NCI-H1694 treated with DMSO at 0.1 percent for 48 hours (cell line): ENCODE measurements at places on chromosomes 1 and 21.
A peak's percentile ranks its signal among the peaks of the same experiment; 100 is the strongest.

- no peak for DNase-seq
Observed at GRCh38 chr1:236645016-236645680, 40.8 kb upstream of the HEATR1 start.

DNA sequence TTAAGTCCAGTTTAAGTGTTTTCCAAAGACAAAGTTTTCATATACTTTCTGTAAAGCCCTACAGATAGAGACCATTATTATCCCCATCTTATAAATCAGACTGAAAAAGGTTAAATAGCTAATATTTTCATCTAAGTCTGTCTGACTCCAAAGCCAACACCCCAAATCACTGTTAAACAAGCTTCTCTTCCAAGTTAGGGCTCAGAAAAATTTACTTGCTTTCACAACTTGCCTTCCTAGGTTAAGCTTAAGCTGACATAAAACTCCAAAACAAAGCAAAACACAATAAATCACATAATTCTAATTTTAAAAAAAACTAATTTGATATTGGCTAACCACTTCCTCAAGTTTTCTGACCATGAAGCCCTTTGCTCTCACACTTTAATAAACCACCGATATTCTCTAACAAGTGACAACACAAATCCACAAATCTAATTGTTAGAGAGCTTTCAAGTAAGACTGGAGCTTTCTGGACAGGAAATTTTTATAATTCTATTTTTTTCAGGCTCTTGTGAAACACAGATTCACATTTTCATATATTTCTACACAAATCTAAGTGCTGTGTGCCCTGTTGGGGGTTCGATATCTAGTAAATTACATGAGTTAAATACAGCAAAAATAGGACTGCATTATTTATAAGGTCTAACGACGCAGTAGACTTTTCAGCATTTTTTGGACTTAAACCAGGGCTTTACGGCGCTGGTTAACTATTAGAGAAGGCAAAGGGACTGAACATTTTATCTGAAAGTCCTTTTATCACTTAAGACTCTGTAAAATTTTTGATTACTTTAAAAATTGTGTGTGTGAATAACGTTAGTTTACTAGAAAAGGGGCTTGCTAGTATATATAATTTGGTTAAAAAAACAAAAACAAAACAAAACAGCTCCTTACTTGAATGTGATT lies 2.1 kb downstream of the GNG12 start:
- no peak for DNase-seq

DNA sequence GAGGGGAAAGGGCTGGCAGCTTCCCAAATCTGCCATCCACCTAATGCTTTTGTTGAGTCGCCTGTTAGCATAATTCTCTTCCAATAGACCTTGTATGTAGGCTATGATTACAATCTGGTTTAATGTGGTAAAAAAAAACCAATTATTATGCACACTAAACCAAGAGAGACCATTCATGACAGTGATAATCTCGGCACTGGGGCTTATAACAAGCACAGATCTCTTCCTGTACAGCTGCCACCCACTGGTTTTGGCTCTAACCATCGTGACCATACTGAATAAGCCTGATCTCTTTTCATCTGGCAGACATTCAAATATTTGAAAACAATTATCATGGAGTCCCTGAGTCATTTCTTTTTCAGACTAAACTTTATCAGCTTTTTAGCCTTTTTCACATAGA lies 12.0 kb upstream of the SYT14 start:
- peak; percentile 94 for DNase-seq

DNA sequence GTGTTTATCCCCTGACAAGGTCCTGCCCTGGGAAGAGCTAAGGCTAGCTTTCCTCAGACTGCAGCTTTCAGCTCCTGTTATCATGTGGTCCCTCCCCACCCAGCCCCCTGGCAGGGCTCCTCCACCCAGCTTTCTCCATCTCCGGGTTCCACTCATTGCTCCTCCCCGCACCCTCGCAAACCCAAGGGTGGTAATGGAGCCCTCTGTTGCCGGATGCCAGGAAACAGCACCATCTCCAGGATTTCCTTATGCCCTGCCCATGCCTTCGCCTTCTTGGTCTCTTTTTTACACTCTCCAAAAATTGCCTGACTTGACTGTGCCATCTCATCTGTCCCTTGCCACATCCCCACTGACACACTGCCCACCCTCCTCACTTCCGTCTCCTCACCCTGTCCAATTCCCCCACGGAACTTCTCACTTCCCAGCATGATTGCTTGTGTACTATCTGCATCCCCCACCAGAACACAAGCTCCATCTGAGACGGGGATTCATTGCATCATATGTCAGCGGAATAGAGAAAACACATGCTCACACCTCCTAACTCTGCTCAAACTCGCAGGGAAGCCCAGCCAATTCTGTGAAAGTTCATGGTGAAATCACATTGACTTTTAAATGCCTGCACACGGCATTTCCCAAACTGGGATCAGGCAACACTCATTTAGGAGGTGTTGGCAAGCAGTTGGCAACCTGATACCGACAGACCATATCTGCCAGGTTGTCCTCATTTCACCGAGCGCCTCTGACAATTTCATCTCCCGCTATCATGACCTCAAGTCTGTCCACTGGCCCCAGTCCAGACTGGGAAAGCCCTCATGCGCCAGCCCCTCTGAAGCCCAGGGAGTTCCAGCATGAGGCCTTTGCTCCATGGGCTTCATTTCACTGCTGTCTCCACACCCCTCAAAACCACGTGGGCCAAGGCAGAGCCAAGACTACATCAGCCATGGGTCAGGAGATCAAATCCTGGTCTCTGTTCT lies 201.1 kb downstream of the MATN1 start:
- peak; percentile 7 for DNase-seq

- DNase-seq: no peak
Observed at GRCh38 chr1:207890136-207890738, 20.7 kb downstream of the CD34 start.

- no peak for DNase-seq
Observed at GRCh38 chr1:201966171-201966570, 10.9 kb downstream of the TIMM17A start.

- no peak for DNase-seq
Observed at GRCh38 chr1:72278461-72278860, 3.9 kb downstream of the NEGR1 start.

DNA sequence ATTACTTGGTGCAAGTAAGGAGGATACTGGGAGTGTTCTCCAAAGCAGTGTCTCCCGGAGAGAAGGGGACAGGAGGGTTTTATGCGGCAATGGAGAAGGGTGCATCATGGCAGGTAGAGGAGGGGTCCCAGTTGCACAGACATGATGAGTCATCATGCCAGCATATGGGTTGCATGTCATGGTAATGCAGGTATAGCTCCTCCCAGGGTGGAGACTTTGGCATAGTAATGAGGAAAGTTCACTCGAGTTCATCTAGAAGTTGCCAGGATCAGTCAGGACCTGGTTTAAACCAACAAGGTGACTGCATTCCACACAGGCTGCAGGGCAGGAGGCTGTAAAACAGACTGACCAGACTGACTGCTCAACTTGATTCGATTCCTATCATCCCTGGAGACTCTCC lies 355.7 kb upstream of the DUSP10 start:
- DNase-seq: no peak

DNA sequence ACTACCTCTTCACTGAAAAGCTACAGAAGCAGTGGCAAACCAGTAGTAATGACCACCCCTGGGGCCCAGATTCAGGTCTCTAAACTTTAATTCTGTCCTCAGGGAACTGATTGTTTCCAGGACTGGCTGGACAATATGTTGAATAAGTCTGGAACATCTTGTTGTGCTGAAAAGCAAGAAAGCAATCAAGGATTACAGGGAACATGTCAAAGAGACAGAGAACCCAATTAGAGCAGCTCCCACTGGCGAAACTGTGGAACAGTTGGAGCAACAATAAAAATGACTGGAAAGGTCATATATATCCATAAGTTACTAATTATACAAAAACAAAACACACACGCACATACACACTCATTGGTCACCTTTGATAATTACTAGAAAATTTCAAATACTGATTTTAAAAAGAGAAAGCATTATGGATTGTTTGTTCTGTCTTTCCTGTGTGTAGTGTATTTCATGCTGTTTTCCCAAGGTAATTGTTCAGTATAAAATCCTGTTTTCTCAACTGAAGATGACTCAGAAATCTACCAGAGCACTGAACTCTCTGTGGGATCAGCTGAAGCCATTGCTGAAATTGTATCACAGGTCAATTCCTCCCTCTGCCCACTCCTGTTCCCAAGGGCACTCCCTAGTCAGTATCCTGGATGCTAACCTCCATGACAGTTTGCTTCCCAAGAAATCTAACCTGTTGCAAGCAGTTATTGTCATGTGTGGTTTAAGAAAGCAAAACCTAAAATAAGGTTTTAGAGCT lies 83.6 kb upstream of the RGS1 start:
- no peak for DNase-seq

DNA sequence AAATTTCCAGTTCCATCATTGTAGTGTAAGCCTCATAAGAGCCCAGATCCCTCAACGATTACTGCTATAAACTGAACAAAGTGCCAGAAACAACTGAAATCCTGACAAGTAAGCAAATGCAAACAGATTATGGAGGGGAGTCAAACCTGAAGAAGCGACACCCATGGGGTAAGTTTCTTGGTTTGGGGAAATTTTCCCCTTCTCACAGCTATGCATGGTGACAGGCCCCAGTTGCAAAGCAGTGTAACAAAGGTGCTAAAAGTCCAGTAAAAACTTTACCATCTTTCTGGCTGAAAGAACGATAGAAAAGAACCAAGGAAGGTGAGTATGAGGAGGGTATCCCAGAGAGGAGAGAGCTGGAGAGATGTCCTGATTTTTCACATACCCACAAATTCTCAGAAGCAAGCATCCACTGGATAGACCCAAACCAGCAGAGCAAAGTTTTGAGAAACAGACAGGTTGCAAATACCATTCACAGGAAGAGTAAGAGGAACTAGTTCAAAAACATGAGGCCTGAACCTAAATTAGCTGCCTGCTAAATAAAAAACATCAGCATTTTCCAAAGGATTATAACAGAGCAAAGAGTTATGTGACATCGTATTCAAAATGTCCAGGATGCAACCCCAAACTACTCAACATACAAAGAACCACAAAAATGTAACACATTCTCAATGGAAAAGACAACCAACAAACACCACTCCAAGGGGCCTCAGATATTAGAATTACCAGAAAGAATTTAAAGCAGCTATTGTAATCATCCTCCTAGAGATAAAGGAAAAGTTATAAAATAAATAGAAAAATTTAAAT lies 14.5 kb downstream of the SCYL3 start:
- no peak for DNase-seq

DNA sequence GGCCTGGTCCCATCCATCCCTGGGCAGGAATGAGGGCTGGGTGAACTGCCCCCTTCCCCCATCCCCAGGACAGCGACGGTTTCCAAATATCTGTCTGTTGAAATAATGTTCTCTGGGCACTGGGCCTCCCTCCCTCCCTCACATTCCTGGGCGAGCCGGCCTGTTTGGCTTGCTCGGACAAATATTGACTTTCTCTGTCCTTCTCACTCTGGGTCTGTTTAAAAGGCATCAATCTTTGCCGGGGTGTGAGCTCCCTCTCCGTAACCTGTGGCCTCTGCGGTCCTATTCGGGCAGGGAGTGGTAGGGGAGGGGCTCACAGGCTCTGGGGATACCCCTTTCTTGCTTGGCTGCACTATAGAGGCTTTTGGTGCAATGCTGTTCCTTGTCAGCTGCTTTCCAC lies 40.2 kb downstream of the FOXD2 start:
- DNase-seq: no peak

- no peak for DNase-seq
Observed at GRCh38 chr21:39137248-39138178, 45.7 kb downstream of the PSMG1 start.

DNA sequence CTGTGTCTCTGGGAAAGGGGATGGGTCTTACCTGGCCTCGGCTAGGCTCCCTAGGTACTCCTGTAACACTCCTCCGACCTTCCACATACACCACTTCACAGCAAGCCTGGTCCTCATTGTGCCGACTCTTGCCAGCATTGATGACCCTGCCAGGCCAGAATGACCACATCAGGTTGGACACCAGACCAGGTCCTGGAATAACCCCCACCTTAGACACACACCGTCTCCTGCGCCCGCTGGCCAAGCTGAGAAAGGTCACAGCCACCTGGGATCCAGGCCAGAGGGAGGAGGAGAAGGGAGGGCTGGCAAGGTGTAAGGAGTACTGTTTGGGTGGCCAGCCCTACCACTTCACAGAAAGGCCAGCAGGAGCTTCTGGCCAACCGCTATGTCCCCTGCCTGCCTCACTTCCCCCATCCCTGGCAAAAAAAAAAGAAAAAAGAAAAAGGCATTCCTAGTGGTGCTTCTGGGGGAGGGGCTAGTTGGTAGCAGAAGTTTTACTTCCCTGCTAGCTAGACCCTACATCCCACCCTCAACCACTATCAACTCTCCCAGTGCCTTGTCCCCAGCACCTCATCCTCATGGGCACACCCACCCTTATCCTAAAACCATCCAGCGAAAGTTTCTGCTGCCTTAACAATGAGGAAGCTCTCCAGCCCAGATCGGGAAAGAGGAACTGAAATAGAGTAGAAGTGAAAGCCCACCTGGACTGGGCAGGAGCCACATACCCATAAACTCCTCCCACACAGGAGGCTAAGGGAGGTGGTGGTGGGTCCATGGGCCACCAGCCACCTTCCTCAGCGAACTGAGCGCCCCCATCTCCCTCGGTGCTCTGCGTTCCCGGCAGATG lies 1.4 kb downstream of the PPM1J start:
- DNase-seq: no peak

DNA sequence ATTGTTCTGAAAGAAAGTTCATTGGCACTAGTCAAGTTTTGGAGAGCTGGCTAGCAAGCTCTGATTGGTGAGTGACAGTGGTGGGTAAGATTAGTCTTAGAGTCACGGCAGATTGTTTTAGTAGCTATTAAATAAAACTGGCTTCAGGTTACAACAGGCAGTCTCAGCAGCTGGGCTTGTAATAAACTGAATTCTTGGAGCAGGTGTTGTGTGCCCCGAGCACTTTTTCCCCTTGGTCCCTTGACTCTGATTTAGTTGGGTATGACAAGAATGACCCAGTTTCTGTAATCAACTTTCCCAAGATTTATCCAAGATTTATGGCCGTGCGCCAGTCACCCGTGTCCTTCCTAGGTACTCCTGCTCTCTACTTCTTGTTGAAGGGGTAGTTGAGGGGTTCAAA lies 40.2 kb downstream of the TBCE start:
- DNase-seq: no peak

- DNase-seq: peak; percentile 79
Observed at GRCh38 chr1:116485071-116485735, 85.6 kb downstream of the CD58 start.

- DNase-seq: no peak
Observed at GRCh38 chr1:77970192-77970591, 8.7 kb downstream of the FUBP1 start.

DNA sequence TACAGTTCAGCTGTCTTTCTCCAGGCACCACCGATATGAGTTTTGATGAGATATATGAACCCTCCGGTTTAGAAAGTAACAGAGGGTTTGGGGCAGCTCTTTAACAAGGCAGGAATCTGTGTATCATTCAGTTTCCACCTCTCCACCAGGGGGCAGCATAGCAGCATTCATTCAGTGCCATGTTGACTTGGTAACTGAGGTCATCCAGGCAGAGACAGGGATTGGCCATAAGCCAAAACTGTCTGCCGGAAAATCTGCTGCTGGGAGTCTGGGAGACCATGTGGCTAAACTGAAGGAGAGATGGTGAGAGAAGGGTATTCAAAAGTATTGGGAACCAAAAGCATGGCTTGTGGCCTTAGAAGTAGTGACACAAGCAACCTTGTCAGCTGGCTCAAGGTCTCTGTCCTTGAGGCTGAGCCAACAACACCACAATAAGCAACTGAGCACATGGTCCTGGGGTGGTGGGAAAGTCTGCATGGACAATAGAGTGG lies 98.5 kb downstream of the LMX1A start:
- DNase-seq: peak; percentile 94

- no peak for DNase-seq
Observed at GRCh38 chr1:240765732-240766363, 153.9 kb upstream of the GREM2 start.

- no peak for DNase-seq
Observed at GRCh38 chr1:169395955-169396354, 28.0 kb downstream of the BLZF1 start.
